Hair follicular keratinocyte (primary cell): ENCODE measurements at places on chromosomes 2 and 18. TPM values are rescaled to one million over a fixed set of nuclear protein-coding genes. Genes with fewer than 3 reads are reported as not detected.

PAIP2B gene
- 1.1 and 1.5 TPM in 2 replicates for total RNA-seq

MMADHC gene
- total RNA-seq, result 163 and 175 TPM in 2 replicates

ALPG gene
- total RNA-seq, result not detected in 2 replicates

UGT1A3 gene
- total RNA-seq, result not detected in 2 replicates

DHRS9 gene
- total RNA-seq, result not detected in 2 replicates

SALL3 gene
- total RNA-seq, result not detected in 2 replicates

CAVIN2 gene
- 0.16 and 2.9 TPM in 2 replicates for total RNA-seq

PROC gene
- 0.16 and 0.19 TPM in 2 replicates for total RNA-seq

CD8B2 gene
- total RNA-seq, result not detected in 2 replicates

GPD2 gene
- total RNA-seq, result 58.1 and 59.4 TPM in 2 replicates

FAM228B gene
- 2.4 and 3.6 TPM in 2 replicates for total RNA-seq

DCC gene
- total RNA-seq, result not detected in 2 replicates

GPR45 gene
- total RNA-seq, result not detected in 2 replicates

IGFBP2 gene
- 2.4 and 52.5 TPM in 2 replicates for total RNA-seq

RESP18 gene
- total RNA-seq, result not detected in 2 replicates

REEP1 gene
- 0.16 TPM in 1 of 2 replicates, not detected in the other for total RNA-seq

MATN3 gene
- 1.9 and 3.7 TPM in 2 replicates for total RNA-seq

ZDBF2 gene
- 2.5 and 4.2 TPM in 2 replicates for total RNA-seq

C2orf49 gene
- total RNA-seq, result 10.4 and 12.8 TPM in 2 replicates

KIAA2012 gene
- not detected in 2 replicates for total RNA-seq

MC2R gene
- total RNA-seq, result not detected in 2 replicates
